ENCODE measurements at places on chromosomes 3 and 15.

DNA sequence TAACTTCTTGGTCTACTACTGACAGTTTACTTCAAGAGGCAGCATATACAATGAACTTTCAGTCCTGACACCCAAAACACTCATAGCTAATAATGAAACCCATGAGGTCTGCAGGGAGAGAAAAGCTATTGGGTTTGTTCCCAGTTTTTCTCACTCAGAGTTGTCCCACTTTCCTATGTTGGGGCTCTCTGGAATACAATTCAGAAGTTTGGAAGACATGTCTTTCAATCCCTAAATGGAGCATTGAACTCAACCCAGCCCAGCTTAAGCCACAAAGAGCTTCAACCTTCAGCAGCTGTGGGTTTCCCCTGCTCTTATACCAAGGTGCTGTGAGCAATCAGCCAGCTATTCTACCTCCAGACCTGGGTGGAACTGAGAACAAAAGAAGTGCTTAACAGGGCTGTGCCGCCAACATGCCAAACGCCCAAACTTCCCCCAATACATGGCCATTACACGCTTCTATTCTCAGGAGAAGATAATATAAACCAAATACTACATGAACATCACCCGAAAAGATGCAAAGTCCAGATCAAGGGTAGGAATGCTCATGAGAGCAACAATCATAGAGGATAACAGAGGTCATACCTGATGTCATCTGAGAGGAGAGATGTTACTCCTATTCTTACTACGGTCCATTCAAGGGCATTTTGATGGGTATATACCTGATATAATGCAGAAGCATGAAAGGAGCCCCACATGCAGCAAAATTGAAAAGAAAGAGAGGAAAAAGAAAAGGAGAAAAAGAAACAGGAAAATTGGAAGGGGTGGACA is 131.2 kb upstream of the TGFBR2 start:
- DNase-seq: peak; percentile 78

DNA sequence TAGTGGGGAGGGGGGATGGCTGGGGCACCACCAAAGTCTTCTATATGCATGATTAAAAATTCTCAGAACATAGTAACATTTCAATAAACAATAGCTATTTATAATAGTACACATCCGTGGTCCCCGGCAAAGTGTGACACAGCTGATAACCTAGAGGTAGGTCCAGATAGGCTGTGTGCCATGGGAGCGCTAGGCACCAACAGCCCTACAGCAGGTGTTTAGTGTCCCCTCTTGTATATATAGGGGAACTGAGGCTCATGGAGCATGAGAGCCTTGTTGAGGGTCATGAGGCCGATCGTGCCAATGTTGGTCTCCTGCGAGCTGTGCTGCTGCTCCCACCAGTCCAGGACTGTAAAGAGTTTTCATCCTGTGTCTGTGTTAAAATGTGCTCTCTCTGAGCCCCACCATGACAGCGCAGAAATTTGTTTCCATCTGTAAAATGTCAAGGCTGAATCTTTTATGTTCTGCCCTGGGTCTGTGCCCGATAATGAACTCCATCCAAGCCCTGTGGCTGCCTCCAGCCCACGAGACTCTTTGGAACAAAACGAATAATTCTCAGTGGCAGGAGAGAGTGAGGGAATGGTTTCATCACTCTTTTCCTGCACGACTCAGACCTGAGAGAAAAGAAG is 14.5 kb downstream of the TMEM158 start:
- no peak for DNase-seq

GRCh38 chr3:53846134-53846850 is at the start of the genes CHDH and IL17RB:
CHDH (minus strand) TSS chr3:53846419; CDS start chr3:53824008, 22,411 bp downstream.
IL17RB (plus strand) TSS chr3:53846568; CDS start chr3:53846589, 21 bp downstream.
- DNase-seq: peak; percentile 73

- DNase-seq: peak; percentile 76
Measured at GRCh38 chr3:14616606-14617507, 34.7 kb upstream of the CCDC174 start.

DNA sequence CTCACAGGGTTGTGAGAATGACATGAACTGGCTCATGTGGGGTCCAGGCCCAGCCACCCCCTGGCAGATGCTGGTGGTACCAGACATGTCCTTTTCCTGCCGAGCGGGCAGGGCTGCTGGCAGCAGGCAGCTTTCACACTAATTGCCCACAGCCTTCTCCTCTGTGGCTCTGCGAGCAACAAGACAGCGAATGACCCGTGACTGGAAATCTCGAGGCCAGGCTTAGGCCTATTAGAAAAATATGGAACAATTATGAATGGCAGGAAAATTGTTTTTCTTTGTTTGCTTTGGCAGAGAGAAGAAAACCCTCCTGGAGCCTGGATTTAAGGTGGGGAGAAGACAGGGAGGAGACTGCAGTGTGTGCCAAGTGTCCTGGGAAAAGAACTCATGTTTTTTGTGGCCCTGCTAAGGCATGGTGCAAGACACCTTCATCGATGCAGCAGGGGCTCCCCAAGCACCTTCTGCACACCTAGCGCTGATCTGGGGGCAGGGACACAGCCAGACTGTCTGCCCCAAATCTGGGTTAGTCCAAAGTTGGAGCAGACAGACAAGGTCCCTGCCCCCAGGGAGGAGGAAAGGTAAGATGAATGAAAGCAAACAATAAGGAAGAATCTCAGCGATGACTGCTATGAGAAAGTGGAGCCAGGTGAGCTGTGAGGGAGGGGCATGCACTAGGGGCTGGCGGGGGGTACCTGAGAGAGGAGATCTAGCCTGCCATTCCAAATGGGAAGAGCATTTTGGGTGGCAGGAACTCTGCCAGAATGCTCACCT is 193.8 kb upstream of the TLE3 start:
- DNase-seq: no peak

DNA sequence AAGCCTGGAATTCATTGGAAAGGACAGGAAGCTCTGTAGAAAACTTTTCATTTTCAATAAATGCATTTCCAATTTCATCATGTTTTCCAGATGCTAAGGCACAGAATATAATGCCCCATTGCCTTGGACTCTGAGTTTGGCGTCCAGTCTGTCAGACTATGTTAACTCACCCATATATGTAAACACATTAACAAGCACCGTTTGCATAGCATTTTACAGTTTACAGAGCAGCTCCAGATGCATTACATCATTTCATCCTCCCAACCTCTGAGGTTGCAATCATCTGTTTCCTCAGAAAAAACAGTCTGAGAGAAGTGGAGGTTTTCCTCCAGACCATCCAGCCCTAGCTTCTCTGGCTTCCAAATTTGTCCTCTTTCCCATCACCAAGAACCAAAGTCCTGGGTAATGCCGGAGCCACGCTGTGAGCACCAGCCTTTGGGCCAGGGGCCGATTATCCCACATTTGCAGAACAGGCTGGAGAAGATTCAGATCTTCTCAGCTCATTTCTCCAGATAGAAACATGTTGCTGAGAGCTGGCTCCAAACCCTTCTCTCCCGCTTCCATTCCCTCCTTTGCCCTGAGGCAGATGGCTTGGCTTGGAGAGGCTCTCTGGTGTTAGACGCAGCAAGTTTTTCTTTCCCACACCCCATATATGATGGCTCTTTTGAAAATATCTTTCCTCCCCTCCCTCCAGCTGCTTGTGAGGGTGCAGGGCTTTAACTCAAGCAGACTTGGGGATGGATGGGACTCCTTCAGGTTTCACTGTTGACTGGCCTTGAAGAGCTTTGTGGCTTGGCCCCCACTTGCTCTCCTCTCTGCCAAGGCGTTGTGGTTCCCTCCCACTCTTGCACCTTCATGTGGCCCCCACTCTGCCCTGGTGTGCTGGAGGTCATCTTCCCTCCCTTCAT is 26.0 kb downstream of the CYP19A1 start:
- no peak for DNase-seq

- no peak for DNase-seq
Measured at GRCh38 chr15:69597061-69597592, 144.5 kb downstream of the RPLP1 start.

DNA sequence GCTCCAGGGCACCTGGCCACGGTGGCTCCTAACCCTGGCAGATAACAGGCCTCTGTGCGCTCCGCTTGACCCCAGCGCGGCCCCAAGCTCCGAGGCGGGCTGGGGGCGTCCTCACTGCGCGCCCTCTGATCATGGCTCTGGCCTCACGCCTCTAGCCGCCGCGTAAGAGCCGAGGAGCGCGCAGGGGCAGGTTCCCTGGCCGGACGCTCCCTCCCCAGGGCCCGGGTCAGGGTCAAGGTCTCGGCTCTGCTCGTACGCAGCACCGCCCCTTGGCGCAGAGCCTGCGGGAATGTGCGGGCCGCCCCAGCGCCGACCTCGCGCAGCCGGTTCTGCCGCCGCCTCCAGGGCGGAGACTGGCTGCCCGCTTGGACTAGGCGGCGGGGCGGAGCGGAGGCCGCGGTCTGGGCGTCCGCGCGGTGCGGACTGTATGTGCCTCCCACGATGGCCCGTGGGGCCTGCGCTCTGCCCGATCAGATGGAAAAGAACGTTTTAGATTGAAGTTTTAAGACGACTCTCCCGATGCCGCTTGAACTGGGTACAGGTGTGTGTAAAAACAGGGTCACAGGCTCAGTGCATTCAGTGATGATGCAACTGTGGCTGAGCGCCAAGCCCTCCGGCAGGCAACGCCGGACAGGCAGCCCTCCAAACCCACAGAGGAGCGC is 40.8 kb downstream of the CHST14 start:
- DNase-seq: peak; percentile 33

All from SW480 (cell line).